ENCODE measurements at places on chromosomes 4 and X.

- DNase-seq = no peak
Observed at GRCh38 chr4:145912376-145912775, 26.2 kb downstream of the ZNF827 start.

- no peak for DNase-seq
Observed at GRCh38 chrX:109585488-109585887, 39.5 kb downstream of the KCNE5 start.

GRCh38 chr4:20085156-20085555, 166.5 kb upstream of the SLIT2 start:
- no peak for DNase-seq

GRCh38 chrX:78545233-78545632, 113.9 kb downstream of the RTL3 start:
- no peak for DNase-seq

DNA sequence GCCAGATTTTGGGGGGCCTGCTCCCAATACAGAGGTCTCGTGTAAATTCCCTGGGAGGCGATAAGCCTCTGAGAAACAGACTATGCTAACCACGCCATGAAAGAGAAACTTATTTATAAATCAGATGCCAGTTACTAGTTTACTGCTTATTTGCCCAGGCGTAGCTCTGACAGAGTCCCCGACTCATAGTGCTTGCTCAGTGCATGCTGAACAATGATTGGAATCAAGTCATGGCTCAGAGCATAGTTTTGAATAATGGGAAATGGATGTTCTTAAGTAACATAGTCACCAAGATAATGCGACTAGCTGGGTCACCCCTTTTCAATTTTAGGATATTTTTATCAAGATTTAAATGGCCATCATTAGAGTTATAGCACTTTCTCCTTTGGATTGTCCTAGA, 39.9 kb downstream of the HTT start:
- DNase-seq = no peak

DNA sequence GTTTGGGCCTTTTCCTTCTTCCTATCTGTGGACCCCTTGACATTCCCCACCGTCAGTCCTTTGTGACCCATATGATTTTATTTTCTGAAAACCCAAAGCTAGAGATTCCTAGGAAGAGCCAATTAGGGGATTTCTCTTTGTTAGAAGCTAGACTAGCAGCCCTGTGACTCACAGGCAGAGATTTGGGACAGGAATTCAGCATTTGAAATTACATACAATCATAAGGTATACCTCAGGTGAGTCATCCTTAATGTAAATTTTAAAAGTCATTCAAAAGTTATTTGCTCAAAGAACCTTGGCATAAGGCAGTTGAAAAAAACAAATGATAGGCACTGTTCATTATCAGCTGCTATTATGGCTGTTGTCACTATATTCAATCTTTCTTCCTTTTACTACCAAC, 40.6 kb downstream of the USP26 start:
- DNase-seq = no peak

DNA sequence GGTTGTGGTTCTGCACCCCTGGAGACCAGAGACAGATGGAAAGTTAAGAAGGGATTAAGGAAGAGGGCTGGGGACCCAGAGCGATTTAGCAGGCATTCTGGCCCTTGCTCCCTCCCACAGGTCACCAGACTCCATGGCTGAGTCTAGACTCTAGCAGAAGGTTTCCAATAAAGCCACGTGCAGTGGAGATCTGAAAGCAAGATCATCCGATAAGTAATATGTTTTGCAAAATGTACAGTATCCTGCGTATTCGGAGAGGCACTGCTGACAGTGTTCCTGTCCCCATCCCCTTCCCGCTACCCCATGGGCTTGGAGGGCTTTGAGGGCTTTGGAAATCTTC, 531 bp upstream of the GPRIN3 start:
- DNase-seq = no peak

GRCh38 chr4:76306882-76307659, 538 bp downstream of the STBD1 start:
- DNase-seq = peak; percentile 40
